ENCODE measurements at places on chromosomes 1 and 21.

DNA sequence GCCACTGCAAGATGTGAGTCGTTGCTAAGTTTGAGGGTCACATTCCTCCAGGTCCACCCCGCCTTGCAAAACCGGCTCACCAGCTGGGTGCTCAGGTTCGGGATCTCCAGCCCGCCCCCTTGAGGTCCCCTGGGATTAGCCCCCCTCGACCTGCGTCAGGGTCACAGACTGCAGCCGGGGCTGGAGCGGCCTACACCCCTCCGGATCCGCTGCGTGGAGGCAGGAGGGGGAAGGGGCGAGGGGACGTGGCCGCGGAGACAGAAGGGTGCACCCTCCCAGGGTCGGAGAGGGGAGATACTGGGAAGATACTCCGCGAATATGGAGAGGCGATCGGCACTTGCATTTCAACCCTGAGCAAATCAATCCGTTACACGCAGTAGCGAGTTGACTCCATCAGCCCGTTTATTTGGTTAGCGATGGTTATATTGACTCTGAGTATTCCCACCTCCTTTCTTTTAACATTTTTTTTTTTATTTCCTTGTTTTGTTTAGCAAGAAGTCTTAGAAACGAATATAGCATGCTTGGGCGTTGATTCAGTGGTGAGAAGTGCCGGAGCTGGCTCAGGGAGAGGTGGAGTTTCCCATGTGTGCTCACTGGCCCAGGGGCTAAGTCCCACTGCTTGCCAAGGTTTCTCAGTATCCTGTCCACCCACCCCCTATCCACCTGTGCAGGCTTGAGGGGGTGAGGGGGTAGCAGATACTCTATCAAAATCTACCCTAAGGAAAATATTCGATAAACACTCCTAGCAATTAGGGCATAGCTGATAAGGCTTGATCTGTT lies 997 bp downstream of the IFNAR2 start:
- DNase-seq: peak; percentile 47

DNA sequence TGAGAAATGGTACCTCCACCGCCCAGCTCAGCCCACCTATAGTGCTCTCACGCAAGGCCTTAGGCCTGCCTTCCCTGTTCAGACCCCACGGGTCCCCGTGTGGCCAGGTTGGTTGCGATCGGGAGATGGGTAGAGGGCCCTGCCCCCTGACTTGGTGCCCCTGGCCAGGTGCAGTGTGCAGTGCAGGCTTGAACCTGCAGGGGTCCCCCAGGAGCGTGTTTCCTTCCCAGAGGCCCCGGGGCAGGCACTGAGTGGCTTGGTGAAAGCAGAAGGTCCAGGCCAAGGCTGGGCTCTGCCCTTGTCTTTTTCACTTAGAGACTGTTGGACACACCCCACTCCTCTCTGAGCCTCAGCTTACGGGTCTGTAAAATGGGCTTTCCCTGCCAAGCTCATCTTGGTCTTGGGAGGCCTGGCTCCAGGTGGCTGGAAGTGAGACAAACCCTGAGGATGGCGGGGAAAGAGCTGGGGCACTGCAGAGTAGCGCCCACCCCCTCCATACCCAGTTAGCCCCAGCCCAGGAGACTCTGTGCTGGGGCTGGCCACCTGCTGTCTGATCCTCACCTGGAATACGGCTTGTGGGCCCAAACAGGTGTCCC lies 9.3 kb upstream of the HES5 start:
- no peak for DNase-seq

- no peak for DNase-seq
Measured at GRCh38 chr1:201069636-201070035, 42.6 kb downstream of the CACNA1S start.

DNA sequence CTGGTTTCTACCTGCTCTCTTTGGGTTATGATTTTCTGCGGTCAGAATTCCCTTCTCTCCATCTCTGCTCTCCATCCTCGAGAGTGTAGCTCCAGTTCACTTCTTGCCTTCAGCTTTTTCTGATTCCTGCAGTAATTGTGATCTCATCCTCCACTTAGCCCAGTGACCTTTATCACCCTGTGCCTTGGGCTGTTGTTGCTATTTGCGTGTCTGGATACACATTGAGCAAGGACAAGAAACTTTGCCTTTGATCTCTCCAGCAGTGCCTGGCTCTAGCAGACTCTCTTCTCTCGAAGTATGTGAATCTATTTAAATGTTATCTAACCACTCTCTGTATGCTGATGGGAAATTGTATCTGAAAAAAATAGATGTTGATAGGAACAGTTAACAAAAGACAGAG lies 76.4 kb upstream of the MARK1 start:
- DNase-seq: no peak

GRCh38 chr1:84919461-84919970 lies 26.5 kb upstream of the LPAR3 start:
- no peak for DNase-seq

DNA sequence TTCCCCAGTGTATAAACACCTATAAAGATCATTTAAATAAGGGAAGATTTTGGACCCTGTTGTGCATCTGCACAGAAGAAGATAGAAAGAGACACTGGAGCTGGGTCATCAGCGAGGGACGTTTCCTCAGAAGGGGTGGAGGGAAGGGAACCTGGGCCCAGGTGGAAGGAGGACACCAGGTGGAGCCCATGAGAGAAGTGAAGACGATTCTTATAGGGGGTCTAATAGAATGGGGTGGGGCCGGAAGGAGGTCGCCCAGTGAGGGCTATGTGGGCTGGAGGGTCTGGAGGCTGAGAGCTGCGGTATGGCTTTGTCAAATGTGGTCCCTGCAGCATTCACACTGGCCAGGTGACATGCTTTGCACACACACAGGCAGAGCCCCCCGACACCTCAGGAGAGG lies 13.7 kb downstream of the KIRREL1 start:
- DNase-seq: no peak
